ENCODE measurements at places on chromosomes 3 and 15.

DNA sequence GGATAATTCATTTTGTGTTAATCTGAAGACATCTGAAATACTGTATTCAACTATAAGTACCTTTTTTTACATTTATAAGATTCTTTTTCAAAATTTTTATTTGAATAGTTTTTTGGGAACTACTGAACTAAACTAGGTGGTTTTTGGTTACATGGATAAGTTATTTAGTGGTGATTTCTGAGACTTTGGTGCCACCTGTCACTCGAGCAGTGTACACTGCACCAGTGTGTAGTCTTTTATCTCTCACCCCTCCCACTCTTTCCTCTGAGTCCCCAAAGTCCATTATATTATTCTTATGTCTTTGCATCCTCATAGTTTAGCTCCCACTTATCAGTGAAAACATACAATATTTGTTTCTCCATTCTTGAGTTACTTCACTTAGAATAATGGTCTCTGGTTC is 57.6 kb downstream of the CD86 start:
- no peak for DNase-seq

- DNase-seq, result no peak
Measured at GRCh38 chr3:13016083-13016720, 57.0 kb downstream of the IQSEC1 start.

DNA sequence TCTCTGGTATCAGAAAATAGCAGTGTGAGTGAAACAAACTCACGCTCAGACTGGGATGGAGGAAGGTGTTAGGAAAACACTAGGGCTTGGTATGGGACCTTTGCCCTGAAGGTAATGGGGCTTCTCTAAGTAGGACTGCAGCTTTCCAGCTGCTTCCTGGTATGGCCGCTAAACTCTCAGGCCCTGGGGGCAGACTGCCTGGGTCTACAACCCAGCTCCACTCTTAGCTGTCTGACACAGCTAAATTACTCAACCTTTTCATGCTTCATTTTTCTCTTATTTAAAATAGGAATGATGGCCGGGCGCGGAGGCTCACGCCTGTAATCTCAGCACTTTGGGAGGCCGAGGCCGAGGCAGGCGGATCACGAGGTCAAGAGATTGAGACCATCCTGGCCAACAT is 5.2 kb upstream of the YEATS2 start:
- no peak for DNase-seq

- DNase-seq, result no peak
Measured at GRCh38 chr3:71486831-71487230, 96.7 kb downstream of the FOXP1 start.

GRCh38 chr15:68957696-68958095 is 27.4 kb downstream of the SPESP1 start:
- DNase-seq, result no peak

All from NCI-H1694 (cell line).